ENCODE measurements at places on chromosomes 7 and 10.

DNA sequence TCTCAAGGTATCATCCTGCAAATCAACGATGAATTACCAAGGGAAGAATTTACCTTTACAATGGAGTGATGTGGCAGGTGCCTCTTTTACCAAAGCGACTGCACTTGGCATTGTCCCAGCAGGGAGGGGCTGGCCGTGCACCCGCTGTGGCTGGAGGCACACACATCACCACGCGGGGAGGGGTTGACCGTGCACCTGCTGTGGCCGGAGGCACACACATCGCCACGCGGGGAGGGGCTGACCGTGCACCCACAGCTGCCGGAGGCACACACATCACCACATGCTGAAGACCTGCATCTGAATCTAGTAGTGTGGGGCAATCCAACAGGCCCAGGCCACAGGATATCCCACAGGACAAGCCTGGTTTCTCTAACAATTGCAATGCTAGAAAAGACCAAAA lies 493.5 kb downstream of the DNAJB6 start:
- no peak for DNase-seq

DNA sequence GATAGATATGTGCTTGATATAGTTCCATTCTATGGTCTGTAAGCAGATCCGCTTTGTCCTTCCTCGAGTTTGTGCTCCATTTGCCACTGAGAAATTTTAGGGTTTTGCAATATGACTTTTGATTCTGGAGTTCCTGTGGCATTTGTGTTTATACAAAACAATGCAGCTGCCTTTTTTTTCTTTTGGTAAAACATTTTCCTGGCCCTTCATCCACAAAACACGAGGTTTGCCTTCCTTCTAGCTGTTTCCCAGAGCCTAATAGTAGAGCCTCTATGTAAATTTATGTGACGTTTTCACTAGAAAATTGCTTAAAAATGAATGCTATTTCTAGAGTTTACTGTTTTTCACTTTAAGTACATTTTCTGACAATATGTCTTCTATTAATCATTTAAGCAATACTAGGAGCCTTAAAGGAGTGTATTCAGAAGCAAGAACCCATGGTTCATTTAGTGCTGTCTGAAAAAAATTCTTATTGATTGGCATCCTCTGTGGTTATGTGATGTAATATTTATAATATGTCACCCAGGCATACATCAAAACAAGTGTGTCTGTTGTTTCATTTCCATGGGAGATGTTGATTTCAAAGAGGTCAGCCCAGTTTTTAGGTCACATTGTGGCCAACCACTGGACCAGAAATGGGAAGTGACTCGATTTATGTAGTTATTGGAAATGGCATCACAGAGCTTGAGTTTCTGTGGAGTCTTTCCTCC lies 618.3 kb downstream of the LRMDA start:
- no peak for DNase-seq

DNA sequence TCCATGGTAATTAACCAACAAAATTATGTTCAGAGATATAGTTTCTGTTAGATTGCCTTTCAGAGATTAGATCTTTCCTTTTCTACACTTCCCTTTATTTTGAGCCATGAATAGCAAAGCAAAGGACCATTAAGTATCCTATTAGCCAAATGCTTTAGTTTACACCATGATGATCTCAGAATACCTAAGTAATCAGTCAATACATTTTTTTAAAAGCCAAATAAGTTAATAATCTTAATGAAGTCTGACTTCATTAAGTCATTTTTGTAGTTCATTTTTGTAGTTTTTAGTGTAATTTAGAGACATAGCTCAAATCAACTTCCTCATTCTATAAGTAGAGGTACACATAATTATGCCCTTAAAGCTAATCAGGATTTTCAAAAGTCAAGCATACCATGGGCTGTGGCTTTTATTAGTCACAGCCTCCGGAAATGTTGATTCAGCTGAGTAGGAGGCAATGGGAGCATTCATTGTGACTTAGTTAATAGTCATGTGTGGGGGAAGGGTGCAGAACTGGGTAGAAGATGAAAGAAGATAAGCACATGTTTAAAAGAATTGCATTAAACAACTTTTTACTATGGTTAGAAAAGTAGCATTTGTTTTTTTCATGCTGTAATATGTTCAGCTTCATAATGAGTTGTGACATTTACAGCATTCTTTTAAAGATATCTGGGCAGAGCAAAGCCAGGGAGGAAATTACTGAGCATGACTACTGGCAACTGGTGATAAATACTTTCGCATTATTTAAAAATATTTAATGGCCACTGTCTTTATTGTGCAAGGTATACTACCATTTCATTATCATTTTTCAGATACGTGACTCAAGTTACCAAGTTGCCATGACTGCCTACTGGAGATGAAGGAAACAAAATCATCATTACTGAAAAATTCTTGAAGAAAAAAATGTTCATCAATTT lies 57.3 kb upstream of the CCDC71L start:
- DNase-seq, result no peak

DNA sequence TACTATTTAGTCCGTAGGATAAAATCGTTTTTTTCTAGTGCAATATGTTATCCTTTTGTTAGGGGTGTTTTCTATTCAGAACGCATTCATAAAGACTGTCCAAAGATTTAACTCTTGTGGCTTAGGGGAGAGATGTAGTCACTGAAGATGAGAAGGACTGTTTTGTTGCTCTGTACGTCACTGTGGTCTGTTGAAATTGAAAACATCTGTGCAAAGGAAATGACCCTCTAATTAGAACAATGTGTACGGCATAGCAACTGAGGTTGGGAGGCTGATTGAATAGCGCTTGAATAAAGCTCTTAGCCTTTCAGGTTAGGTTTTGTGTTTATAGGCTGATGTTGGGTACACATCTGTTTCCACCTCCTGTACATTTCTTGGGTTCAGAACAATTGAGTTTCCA lies 453.4 kb upstream of the AKR1E2 start:
- DNase-seq, result no peak

DNA sequence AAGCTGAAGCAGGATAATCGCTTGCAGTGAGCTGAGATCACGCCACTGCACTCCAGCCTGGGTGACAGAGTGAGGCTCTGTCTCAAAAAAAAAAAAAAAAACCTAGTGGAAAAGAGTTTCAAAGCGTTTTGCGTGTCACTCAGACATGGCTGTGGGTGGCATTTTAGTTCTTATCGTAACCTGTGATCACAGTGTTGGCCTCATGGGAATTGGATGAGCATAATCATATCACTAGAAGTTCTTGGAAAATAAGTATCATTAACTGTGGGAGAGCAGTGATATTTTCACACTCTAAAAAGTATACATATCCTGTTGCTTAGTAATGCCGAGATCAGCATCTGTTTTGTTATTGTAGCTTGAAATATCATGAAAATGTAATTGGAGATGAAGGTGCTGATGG lies 92.6 kb downstream of the CREM start:
- DNase-seq, result no peak

GRCh38 chr7:134750083-134751062 lies 29.1 kb upstream of the CALD1 start:
- no peak for DNase-seq

GRCh38 chr10:80104066-80104926 lies 25.8 kb downstream of the TMEM254 start:
- DNase-seq, result no peak

DNA sequence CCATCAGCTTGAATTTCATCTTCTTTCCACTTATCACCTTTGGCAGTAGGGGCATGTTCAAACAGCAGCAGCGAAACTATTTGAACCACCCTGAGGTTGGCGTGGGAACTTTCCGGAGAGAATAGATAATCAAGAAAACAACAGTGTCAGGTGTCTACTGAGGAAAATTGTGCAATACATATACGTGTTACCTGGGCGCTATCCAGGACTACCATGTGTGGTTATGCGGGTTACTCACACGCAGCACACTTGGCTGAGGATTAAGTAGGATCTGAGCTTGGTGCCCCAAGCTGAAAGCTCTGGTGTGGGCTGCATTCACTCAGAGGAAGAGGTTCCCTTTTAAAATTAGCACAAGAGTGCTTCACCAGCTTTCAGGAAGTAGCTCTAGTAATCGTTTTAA lies 8.8 kb upstream of the ABI1 start:
- no peak for DNase-seq

DNA sequence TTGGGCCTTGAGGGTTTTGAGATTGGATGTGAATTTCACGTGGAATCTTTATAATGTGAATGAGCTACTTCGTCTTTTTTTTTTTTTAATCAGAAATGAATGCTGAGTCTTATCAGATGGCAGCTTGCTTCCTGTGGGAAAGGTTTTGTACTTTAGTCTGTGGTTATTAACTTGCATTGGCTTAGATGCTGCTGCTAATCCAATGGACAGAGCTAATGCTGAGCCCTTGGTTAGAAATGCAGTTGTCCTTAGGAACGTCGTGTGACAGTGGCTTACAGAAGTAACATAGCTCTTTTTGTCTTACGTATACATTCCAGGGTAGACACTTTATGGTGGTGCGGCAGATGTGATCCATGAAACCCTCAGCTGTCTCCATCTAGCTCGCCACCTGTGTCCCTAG lies 32.8 kb downstream of the ADCY1 start:
- DNase-seq, result no peak

- DNase-seq, result no peak
These were observed 16.3 kb downstream of the AKR1D1 start for GRCh38 chr7:138092486-138093028.

- DNase-seq, result no peak
These were observed 177.6 kb downstream of the GNAI1 start for GRCh38 chr7:80312139-80312661.

DNA sequence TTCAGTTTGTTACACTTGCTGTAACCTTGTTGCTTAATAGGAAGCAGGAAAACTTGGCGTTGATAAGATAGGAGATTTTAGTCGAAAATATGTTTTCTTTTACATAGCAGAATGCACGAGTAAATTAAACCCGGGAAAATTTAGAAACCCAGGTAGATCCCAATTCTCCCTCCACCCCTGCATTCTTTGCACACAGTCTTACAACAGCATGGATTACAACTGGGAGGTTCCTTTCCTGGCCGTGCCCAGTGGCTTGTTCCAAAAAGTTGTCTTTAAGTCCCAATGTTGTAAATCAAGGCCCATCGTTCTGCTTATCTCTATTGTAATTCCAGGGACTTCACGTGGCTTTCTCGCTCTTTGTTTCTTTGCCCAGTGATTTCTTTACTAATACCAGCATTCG lies 1.1 kb upstream of the DPY19L1 start:
- DNase-seq, result no peak

GRCh38 chr7:54888067-54888733 lies 129.2 kb upstream of the SEC61G start:
- no peak for DNase-seq

GRCh38 chr7:99668541-99668940 lies 11.3 kb downstream of the CYP3A5 start:
- DNase-seq, result no peak

DNA sequence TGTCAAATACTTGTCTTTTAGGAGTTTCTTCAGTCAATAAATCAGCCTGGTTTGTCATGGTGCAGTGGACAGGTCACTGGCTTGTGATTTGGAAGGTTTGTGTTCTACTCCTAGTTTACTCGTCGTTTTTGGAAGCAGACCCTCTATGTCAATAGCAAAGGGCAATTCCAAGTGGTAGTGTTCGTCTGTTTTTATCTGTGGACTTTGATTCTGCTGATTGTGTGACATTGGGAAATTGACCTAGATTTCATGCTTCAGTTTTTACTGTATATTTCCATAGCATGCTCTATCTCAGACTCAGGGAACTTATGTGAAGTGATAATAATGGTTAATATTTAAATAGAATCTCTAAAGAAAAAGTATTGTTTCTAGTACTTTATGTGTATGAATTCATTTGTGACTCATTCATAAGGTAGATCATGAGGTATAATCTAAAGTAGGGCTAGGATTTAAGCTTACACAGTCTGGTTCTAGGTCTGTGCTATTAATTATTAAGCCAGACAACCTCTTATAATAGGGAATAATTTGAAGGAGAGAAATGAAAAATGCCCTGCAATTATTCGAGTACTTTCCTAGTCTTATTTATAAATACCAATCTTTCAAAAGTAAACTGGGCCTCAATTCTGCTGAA lies 198.1 kb downstream of the REEP3 start:
- DNase-seq, result no peak

DNA sequence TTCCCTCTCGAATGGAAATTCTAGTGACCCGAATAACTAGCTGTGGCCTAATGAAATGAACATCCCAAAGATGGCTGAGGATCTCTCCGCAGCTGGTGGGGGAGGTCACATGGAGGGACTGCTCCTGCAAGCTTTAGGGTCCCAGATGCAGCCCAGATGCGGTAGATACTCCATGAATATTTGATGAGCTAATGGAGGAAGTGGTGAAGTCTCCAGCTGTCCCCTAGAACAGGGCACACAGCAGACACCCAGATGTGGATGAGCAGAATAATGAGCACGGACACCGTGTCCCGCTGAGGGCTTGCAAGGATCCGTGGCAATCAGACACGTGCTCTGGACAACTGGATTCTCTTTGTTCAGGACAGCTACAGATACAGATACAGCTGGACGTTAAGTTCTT lies 59.2 kb downstream of the DENND2A start:
- no peak for DNase-seq

GRCh38 chr10:10869592-10869991 lies 148.1 kb upstream of the CELF2 start:
- DNase-seq, result no peak

DNA sequence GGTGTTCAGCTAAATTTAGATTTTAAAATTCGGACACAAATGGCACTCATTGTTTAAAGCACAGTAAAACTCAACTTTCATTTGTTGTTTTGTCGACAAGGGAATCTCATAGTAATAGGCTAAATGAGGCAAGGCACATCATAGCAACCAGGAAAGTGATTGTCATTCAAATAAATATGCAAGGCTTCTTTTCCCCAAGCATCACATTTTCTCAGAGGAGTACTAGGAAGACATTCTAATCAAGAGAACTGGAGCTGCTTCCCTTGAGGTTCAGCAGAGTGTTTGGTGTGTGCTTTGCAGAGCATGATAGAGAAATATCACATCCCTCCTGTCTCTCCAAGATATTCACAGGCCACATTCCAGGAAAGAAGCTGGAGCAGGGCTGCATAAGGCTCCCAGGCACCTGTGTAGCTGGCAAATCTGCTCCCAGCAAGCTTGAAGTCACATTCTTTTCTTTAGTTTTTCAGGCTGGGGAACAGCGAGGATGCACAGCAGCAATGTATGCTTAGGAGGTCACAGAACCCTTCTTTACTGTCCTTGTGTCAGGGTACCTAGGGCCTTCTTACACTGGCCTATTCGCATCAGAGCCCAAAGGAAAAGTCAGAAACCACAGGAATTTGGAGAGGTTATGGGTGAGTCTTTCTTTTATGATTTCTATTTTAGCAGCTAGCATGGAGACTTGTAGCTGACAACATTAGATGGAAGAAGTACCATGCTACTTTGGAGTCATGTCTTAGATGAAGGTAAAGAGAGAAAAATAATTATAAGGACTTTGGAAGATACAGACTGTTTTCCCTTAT lies 95.9 kb upstream of the HDAC9 start:
- no peak for DNase-seq

DNA sequence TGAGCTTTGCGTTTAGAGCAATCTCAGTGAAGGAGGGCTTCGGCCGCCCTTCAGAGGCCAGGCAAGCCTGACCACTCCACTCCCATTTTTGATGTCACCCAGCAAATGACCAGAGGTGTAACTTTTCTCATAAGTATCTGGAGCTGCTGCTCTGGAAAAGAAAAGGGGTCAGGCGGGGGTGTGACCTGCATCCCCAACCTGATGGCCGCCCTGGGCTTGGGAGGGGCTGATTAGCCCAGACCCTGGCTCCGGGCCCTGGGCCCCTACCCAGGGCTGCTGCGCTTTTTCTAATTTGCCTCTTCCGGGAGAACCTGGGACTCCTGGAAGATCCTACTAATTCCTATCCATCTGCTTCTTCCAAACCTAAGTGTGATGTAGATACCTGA lies 9.6 kb upstream of the EBF3 start:
- DNase-seq, result no peak

- no peak for DNase-seq
These were observed 12.5 kb downstream of the SHOC2 start for GRCh38 chr10:110931769-110932381.

- no peak for DNase-seq
These were observed 18.8 kb downstream of the CDC123 start for GRCh38 chr10:12214763-12215218.

Data from cortex of kidney (tissue), 1 donor.